Stimulated activated CD8-positive, alpha-beta memory T cell treated with anti-CD3 and anti-CD28 coated beads, Interleukin-4, amount 100 ng/mL, for 1 hour (primary cell): ENCODE measurements at places on chromosomes 1 and 21.
A peak's percentile ranks its signal among the peaks of the same experiment; 100 is the strongest.

DNA sequence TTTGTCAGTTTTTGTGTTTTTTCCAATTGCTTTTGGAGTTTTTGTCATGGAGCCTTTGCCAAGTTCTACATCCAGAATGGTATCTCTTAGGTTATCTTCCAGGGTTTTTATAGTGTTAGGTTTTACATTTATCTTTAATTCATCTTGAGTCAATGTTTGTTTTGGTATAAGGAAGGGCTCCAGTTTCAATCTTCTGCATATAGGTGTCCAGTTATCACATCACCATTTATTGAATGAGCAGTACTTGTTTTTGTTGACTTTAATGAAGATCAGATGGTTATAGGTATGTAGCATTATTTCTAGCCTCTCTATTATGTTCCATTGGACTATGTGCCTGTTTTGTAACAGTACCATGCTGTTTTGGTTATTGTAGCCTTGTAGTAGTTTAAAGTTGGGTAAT is 1233.1 kb downstream of the PLA2G4A start:
- no peak for DNase-seq

DNA sequence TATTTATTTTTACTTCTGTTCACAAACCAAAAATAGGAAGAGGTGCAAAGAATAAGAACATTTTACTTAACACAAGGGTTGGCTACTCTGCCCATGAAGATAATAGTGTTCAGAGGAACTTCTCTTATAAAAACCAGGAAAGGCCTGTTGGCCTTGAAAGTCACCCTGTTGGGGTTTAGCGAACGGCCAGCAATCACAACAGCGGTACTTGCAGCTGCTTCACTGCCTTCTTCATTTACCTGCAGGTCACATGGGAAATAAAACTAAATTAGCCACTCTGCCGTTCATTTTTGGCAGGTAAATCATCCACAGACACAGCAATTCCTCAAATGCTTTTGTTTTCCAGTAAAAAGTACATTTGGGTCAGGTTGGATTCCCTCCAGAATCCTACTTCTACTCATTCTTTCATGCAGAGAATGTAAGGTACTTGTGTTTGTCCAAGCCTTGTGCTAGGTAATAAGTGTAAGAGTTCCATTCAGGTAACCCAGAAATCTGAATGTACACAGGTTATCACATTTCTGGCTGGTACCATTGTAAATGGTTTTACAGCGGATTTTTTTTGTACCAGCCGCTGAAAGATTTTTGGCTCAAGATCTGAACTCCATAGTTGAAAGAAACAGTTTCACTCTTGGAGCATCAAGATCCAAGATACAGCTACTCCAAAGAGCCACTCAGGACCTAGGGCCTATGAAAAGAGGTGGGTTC is 13.1 kb downstream of the SERPINC1 start:
- no peak for DNase-seq

DNA sequence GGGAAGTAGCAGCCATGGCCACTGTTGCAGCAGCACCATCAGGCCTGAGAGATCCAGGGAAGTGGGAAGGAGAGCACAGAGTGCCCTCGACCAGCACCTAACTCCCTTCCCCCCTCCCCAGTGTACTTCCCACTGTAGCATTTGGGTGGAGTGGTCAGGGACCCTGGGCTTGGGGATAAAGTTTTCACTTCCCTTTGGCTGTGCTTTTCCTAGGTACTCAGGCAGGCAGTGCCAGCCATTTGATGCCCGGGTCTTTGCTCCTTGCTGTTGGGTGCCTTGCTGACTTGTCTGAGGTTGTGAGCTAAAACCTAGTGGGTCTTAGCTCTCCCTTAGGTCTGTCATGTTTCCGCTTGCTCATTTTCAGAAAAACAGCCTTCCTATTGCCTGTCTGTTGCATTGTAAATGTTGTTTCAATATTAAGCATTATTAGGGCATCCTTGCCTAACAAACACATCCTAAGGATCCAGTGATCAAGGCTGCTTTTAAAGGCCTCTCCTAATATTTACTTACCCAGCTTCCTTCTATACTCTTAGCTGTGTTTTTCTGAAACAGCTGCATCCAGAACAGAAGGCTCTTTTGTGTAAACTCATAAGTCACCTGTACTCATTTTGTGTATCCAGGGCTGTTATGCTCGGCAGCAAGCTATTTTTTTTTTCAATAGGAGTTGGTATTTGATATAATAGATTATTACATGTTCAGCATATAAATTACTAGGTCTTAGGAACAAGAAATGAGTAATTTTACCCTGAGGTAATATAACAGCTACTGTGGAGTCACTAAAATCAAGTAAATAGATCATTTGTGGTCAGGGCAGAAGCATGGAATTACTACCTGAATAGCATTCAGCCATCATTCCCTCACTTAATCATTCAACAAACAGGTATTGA is 418.6 kb upstream of the PROX1 start:
- no peak for DNase-seq

DNA sequence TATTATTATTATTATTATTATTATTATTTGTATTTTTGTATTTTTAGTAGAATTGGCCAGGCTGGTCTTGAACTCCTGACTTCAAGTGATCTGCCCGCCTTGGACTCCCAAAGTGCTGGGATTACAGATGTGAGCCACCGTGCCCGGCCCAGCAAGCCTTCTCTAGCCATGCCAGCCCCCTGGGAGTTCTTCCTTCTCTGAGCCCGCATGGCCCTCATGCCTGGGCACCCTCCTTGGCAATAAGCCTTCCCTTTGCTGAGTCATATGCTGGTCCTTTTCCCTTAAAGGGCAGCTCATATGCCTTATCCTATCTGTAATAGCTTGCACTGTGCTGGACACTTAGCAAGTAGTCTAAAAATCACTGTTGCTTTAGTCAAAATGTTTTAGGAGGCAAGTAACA is 8.5 kb upstream of the NBL1 start:
- no peak for DNase-seq

- DNase-seq: no peak
Observed at GRCh38 chr1:164774413-164774812, 215.4 kb downstream of the PBX1 start.

GRCh38 chr1:12811409-12811784 is 19.8 kb downstream of the PRAMEF11 start:
- DNase-seq: no peak

- peak; percentile 29 for DNase-seq
Observed at GRCh38 chr21:44792702-44793591, 8.7 kb downstream of the UBE2G2 start.

DNA sequence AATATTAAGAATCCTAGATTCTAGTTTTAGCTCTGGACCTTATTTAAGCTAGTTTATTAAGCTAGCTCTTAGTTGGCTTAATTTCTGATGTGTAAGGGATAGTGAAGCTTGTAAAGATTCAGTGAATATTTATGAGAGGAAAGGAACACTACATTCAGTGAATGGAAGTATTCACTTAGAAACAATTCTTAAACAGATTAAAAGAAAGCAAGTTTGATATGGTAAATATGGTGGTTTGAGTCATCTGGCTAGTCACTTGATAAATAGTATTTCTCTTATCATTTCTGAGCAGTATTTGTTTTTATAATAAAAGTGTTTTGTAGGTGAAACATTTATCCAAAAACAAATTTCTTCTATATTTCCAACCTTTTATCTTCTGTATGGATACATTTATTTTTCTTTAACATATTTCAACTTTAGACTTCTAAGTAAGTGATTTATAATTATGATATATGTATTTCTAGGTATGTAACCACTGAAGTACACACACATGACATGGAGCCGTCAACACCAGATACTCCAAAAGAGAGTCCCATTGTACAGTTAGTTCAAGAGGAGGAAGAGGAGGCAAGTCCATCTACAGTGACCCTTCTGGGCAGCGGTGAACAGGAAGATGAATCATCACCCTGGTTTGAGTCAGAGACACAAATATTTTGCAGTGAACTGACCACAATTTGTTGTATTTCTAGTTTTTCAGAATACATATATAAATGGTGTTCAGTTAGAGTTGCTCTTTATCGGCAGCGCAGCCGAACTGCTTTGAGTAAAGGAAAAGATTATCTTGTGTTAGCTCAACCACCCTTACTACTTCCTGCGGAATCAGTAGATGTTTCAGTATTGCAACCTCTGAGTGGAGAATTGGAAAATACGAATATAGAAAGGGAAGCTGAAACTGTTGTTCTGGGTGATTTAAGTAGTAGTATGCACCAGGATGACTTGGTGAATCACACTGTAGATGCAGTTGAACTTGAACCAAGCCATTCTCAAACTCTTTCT is 55.6 kb downstream of the SUCO start:
- DNase-seq: no peak

GRCh38 chr1:216119600-216119999 is 303.6 kb downstream of the USH2A start:
- no peak for DNase-seq

GRCh38 chr1:210299501-210299900 is 29.2 kb upstream of the HHAT start:
- no peak for DNase-seq

- no peak for DNase-seq
Observed at GRCh38 chr1:27087371-27088220, 67.3 kb downstream of the SLC9A1 start.

DNA sequence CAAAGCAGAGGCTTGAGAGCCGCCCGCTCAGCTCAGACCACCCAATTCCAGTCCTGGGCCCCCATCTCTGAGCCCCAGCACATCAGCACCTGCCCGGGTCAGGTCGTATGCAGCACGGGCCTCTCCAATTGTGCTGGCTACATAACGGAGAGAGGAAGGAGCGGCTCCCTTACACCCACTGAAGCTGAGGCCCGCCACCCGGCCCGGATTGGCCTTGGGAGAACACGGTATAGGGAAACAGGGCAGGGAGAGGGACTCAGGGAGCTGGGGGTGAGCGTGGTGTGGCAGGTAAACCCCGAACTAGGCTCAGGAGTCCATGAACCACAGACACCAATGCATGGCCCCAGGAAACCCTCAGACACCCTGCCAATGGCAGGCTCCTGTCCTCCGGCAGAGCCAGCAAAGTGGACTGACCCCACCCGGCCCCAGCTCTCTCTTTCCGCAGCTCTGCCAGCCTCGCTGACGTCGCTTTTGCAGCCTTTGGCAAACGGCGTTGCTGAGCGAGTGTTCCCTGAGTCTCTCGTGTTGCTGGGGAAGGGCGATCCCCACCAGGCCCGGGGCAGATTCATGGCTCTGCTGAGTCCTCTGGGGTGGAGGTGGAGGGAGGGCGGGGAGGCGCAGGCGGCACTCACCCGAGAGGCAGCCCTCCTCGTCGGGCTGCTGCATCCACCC is 16.5 kb downstream of the MEGF6 start:
- DNase-seq: no peak

DNA sequence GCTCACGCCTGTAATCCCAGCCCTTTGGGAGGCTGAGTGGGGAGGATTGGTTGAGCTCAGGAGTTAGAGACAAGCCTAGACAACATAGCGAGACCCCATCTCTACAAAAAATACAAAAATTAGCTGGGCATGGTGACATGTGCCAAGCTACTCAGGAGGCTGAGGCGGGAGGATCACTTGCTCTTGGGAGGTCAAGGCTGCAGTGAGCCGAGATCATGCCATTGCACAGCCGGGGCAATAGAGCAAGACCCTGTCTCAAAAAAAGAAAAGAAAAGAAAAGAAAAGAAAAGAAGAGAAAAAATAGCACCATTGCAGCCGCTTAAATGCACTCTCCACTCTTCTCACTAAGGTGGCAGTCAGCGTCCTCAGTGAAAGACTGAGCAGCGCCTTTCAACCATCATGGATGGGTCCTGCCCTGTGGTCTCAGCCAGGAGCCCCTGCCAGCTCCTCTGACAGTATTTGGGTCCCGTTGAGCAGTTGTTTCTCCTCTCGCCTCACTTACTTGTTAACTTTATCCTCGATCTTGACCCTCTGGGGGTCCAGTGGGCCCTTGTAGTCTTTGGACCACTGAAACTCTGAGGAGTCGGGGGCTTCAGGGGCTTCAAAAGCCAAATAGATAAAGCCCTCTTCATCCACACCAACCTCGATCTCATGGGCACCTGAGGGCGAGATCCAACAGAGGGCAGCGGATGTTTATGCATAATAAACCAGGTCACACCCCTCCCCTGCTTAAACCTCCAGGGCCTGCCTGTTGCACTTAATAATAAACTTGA is 36.9 kb downstream of the MYOM3 start:
- DNase-seq: no peak

DNA sequence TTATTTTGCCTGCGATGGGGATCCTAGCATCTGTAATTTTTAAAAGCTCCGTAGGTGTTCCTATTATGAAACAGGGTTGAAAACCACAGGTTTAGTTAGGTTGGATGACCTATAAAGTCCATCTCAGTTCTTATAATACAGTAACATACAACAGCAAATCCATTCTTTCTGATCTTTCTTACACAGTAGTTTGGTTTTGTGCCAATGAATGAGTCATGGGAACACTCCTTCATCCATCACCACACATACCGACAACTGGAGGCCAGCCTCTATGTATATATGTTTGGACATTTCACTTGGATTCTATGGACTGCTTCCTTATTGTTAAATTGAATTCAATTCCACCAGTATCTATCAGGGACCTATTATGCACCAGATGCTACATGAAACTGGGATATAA is 118.4 kb upstream of the L1TD1 start:
- no peak for DNase-seq

DNA sequence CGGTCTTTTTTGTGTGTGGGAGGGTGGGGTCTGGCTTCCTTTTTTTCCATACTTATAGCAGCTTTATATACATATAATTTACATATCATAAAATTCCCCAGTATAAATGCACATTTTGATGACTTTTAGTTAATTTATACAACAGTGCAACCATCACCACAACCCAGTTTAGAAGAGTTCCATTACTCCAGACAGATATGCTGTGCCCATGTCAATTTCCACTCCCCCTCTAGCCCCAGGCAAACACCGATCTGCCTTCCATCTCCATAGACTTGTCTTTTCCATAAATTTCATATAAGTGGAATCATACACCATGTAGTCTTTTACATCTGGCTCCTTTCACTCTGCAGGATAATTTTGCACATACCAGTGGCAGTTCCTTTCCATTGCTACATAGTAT is 139.2 kb upstream of the SYT6 start:
- DNase-seq: no peak

GRCh38 chr1:59685666-59686065 is 129.1 kb upstream of the HOOK1 start:
- DNase-seq: no peak

DNA sequence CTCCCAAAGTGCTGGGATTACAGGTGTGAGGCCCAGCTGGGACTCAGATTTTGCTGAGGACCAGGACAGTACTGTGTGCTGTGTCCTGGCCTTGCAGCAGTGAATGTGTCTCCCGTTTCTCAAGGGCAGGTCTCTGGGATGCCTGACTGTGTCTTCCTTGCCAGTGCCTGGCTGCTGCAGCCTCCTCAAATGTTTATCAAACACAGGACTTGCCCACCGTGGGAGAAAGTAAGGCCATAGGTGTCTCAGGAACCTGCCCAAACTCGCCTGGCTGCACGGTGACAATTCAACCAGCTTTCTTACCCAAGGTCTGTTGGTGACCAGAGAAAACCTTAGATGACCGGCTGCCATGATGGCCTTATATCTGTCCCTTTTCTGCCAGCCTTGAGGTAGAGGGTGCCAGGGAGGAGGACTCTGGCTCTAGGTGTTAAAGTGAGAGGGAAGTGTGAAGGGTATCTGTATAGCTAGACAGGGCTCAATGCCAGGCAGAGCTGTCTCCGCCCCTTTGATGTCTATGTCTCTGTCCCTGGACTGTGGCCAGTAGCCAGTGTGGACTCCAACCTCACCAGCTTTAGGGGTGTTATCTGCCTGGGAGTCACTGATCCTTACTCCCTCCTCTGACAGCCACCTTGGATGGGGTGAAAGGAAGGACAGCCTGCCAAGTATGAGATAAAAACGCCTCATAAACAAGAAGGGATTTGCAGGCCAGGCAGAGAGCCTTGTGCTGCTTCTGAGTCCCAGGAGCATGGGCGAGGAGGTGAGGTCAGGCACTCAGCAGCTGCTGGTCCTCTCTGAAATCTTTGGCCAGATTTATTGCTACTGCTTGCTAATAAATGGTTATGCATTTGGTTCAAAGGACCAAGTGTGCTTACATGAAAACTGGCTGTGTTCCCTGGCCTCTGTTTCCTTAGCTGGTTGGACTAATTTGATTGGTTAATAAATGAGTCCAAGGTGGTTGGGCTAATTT is 22.3 kb downstream of the IL6R start:
- DNase-seq: no peak
